Jurkat, Clone E6-1 (cell line): ENCODE measurements at places on chromosomes 4 and X.
A peak's percentile ranks its signal among the peaks of the same experiment; 100 is the strongest.

DNA sequence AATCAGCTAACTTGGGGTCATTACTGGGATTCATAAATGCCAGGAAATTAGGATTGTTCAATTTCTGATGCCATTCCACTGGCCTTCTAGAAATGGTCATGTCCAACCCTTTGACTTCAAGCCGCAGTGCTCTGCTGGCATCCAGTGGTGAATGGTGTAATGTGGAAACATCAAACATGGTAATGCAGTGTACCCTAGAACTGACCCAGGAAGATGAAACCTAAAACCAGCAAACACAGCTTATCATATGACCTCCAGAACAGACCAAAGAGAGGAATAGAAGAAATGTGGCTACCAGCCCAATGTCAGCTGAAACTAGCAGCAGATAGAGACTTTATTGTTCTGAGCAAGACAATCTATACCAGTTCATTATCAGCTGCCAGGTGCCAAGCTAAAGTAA lies 13.8 kb downstream of the CXCL13 start:
- DNase-seq, result no peak

DNA sequence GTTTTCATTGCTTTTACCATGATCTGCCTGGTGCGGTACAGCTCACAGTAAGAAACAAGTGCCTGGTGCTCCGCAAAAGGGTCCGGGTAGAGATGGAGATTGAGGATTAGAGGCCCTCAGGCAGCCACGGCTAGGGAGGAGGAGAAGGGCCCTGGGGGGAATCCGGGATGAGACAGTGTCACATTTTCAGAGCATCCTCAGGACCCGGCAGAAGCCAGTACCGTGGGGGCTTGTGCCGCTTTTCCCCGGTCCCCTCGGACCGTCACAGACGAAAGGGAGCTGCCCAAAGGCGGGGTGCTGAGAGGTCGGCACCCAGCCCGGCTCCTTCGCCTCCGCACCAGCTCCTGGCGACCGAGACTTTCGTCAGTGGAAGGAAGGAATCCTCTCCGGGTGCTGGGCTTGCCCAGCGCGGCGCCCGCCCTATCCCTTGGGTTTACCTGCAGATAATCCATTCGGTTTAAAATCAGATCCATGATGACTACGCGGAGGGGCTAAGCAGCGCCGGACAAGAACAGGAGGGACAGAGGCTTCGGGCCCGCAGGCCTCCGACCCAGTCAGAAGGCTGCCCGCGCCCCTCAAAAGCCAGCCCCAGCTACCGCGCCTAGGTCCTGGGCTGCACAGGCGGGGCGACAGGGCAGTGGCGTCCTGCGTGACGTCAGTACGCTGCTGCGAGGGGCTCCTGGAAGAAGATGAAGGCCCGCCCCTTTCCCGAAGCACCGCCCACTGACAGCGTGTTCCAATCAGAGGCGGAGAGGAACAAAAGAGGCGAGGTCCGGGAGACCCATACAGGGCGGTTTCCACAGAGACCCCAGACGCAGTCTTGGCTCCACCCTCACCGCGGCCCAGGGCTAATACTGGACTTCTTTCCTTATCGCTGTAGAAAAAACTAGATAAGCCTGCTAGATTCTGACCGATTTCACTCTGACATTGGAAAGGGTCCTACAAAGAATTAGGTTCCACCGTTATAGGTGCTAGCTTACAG lies at the start of gene BBS7:
TSS of gene BBS7 (minus strand) at position 634 of the 982 bp plus-strand sequence. CDS start at position 473, 161 bp downstream.
- peak; percentile 92 for DNase-seq

DNA sequence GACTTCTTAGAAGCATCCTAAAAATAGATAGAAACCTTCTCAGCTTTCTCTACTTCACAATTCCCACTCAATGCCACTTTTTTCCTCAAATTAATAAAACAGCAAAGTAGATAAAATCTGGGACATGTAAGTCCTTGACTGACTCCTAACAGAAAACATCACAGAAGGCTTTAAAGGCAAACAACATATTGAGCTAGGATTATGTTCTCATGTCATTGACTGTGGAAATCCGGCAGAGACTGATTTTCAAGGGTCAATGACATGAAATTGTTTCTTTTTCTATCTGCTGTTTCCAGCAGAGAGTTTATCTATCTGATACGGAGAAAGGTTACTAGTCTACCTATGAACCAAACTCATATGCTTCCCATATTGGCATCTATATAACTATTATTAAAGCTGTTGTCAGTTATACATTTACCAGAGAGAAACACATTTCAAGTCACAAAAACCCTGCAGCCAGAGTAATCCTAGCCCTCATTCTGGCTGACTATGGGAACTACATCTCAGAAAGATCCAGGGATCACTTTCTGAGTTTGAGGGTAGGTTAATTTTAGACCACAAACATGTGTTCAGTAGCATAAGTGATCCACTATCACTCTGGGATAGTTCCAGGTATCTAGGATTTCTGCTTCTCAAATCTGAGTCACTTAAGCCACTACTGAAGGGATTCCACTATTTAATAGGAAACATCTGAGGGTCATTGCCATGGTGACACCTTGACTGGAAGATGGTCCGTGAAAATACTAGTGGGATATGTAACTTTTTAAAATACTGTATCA lies 147.6 kb downstream of the PPP3CA start:
- DNase-seq, result no peak

DNA sequence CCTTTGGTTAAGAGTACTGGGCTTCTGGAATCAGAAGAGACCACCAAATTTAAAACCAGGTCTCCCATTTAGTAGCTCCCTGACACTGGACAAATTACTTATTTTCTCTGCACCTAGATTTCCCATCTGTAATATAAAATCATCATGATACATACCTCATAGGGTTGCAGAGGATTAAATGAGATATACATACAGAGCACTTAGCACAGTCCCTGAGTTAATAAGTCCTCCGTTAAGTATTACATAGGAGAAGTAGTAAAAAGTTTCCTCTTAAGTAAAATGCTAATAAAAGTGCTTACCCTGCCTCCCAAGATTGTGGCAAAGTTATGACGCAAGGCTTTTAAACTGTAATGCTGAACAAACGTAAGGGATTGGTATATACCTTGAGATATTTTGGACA lies 539 bp upstream of the CHIC1 start:
- DNase-seq, result no peak

- no peak for DNase-seq
Observed at GRCh38 chr4:47744253-47744652, 93.6 kb downstream of the CORIN start.

- DNase-seq, result no peak
Observed at GRCh38 chr4:103424853-103425252, 226.7 kb upstream of the CENPE start.

DNA sequence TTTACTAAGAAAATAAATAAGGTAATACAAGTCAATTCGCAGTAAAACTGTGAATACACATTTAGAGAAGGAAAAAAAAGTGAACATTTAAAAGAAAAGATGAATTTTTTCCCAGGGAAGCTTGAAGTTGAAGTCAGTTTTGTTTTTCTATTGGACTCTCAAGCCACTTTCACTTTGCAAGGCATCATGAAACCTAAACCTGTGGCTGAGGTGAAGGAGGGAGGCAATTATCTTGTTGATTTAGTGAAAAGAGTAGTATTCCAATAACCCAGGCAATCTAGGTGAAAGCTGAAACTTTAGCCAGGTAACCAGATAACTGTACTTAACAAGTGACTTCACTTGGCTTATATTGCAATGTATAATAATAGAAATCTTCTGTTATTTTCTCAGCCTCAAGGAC lies 138.6 kb downstream of the HDX start:
- no peak for DNase-seq

GRCh38 chrX:45134315-45134731 lies 66.4 kb downstream of the DIPK2B start:
- DNase-seq, result no peak

DNA sequence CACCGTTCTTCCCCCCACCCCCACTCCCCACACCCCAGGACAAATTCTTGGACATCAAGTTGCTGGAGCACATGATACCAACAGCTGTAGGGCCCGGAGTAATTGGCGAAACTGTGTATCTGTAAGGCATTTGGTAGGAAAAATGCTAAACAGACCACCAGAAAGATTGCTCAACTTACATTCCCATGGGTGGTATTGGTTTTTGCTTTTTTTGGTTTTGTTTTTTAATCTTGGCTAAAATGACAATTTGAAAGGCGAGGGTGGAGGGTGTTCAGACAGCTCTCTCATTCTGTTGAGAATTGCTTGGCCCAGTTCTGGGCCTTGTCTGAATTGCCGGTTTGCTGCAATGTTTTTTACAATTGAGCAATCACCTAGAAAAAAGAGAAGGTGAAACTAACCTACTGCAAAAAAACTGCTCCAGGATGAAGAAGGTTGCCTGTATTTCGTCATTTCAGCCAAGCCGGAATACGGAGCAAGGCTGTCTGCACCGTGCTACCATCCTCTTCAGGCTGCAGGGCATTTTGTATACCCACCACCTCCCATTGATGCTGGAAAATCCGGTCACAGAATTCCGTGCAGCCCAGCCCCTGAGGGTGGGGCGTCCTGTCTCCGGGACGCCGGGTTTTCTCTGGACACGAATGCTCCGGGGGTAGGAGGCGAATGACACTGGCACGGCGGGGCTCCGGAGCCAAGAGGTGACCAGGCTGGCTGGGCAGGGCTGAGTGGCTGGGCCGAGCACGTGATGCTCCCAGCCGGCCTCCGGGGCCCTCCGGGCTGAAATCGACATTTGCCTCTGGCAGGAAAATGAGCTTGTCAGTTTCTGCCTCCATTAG lies at the start of gene CLCN4:
TSS of gene CLCN4 (plus strand) at position 777 of the 833 bp plus-strand sequence. CDS start 28,058 bp downstream, outside the sequence.
- no peak for DNase-seq

DNA sequence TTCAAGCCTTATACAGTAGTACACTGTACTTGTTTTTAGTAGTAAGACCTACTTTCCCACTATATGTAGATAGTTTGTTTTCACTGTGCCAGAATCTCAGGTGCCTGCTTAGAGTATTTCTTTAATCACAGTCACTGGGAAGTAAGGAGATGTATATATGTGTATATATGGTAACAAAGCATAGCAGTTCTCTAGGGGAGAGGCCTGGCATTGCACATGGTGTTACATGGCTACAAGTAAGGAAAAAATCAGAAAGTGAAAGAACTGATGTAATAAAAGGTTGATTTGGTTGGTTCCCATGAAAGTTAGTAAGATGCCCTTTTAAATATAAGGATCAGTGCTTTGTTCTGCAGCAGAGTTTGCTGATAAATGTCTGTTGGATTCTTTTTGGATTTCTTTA lies 9.3 kb upstream of the DCK start:
- DNase-seq, result no peak

- no peak for DNase-seq
Observed at GRCh38 chr4:146310319-146311021, 96.1 kb downstream of the REELD1 start.

- no peak for DNase-seq
Observed at GRCh38 chr4:10114147-10114546, 2.5 kb downstream of the WDR1 start.

DNA sequence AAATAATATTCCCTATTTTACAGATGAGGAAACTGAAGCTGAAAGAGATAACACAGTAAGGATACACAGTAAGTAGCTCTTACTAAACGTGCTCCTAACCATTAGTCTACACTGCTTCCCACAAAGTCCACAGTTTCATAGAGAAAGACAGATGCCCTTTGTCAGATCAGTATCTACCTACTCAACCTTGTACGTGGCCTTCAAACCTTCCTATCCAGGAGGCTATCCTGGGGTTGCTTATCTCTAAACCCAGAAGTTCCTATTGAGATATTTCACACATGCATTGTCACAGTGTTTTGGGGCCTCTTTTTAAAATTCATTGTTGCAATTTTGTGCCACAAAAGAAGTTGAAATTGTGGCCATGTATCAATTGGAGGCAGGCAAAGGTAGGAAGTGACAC lies 208.0 kb downstream of the ENOX2 start:
- no peak for DNase-seq

DNA sequence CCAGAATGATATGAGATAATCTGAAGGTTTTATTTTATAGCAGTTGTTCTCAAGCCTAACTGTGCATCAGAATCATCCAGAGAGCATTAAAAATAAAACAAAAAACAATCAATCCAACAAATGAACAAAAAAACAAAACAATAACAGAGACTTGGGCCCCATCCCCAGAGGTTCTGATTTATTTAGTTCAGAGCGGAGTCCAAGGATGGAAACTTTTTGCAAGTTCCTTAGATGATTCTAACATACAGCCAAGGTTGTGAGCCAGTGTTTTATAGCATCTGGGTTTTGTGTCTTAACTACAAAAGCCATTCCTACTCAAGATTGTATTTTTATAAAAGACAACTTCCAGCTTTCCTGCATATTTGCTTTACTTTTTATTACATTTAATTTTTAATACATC lies 59.4 kb upstream of the GRPR start:
- DNase-seq, result no peak

DNA sequence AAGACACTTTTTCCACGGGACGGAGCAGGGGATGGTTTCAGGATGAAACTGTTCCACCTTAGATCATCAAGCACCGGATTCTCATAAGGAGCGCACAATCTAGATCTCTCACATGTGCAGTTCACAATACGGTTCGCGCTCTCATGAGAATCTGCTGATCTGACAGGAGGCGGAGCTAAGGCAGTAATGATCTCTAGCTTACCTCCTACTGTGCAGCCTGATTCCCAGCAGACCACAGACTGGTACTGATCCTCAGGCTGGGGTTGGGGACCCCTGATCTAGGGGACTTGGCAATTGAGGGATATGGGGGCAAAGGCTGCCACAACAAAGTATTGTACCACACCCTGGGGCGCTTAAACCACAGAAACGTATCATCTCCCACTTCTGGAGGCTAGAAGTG lies 25.7 kb downstream of the ZNF185 start:
- DNase-seq, result peak; percentile 65

GRCh38 chr4:56465599-56466295 lies 1.7 kb upstream of the SRP72 start:
- DNase-seq, result no peak

DNA sequence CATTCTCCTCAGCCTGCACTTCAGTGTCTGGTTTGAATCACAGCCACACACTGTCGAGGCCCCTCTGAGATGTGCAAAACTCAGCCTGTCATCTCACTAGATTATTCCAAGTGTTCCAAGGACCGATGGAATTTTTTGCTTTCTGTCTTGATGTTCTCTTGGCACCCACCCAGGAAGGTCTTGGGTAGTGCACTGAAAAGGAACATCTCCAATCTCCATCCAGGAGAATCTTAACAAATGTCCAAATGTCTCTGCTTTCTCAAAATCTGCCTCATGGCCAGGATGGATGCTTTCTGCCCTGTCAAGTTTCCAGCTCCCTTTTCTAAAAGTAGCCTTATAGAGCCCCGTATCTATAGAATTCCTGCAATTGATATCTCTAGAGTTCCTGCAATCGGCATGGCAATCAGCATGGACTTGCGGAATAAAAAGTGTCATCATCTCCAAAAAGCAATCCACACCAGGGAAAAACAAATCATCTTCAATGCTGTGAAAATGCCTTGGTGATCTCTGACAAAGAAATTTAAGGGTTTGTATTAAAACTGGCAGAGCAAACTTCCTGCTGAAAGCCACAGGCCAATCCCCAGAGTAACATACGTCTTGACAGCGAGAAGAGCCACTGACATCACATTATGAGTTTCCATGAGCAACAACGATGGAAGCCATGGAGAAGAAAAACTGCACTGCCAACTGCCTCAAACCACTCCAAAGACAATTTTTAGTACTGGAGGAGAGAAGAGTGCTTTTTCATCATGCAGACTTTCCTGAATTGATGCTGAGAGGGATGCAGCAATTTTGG lies 215.3 kb upstream of the FAM9B start:
- no peak for DNase-seq
